Heart left ventricle (tissue), 16 donors: ENCODE measurements at places on chromosomes 5 and 9. TPM values are rescaled to one million over a fixed set of nuclear protein-coding genes. Genes with fewer than 3 reads are reported as not detected.

- DNase-seq = no peak
These were observed 1225.2 kb downstream of the PTPRD start for GRCh38 chr9:9387511-9388115.

GRCh38 chr5:167804512-167805220, 486.8 kb upstream of the WWC1 start:
- DNase-seq = no peak

- no peak for DNase-seq
These were observed 273.1 kb upstream of the PIK3R1 start for GRCh38 chr5:67942421-67942820.

- peak; percentile 40 for DNase-seq
These were observed 103.4 kb downstream of the PHF2 start for GRCh38 chr9:93679536-93680442.

DNA sequence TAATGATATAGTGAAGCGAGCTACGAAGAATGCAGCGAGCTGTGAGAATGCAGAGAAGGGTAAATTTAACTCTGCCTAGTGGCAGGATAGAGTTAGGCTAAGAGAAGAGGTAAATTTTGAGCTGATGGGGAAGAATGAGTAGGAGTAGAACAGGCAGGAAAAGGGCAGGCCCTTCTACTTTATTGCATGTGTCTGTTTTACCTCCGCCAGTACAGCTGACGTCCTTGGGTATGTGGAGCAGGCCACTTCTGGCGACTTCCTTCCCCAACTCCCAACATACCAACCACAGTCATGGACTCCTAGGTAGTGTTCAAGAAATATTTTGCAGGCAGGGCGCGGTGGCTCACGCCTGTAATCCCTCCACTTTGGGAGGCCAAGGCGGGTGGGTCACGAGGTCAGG, 37.9 kb upstream of the PIK3R1 start:
- no peak for DNase-seq

GRCh38 chr5:171614511-171614910, 171.1 kb upstream of the SMIM23 start:
- no peak for DNase-seq

DNA sequence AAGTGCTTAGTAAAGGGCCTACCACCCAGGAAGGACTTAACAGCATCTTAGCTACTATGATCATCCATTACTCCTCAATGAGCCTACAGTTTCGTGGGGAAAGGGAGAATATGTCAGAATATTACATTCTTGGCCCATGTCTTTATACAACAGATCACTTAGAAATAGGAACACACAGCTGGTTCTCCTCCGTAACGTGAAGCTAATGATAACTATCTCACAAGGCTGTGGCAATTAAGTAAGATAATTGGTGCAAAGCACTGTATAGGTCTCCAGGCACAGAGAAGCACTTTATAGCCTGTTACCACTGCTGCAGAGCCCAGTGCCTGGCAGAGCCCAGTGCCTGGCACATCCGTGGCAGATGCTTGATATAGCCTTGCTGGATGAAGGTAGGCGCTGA, 347.6 kb downstream of the SLIT3 start:
- DNase-seq = no peak

Gene OCLN
- total RNA-seq = 1.2 TPM
